ENCODE measurements at places on chromosomes 1 and 21.

DNA sequence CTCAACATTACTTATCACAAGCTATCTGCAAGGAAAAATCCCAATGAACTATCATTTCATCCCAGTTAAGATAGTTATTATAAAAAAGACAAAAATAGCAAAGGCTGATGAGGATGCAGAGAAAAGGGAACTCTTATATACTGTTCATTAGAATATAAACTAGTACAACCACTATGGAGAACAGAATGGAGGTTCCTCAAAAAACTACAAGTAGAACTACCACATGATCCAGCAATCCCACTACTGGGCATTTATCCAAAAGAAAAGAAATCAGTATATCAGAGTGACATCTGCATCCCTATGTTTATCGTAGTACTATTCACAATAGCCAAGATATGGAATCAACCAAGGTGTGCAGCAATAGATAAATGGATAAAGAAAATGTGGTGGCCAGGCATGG, 4.9 kb upstream of the C1orf185 start:
- no peak for DNase-seq

DNA sequence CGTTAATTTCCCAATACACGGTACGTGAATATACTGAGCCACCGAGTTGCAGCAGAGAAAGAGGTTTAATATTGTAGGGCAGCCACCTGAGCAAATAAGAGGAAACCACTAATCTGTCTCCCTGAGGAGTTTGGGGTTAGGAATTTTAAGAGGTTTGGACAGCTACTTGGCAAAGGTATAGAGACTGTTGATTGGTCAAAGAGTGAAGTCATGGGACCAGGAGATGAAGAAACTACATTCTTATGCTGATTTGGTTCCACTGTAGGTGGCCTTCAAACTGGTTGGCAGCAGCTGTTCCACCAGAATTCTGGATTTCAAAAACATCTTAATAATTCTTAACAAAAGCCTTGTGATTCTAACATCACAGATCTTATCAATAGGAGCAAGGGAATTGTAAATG, 485.4 kb upstream of the PRMT6 start:
- DNase-seq: no peak

GRCh38 chr1:13929313-13929712, 229.3 kb downstream of the PRDM2 start:
- no peak for DNase-seq

DNA sequence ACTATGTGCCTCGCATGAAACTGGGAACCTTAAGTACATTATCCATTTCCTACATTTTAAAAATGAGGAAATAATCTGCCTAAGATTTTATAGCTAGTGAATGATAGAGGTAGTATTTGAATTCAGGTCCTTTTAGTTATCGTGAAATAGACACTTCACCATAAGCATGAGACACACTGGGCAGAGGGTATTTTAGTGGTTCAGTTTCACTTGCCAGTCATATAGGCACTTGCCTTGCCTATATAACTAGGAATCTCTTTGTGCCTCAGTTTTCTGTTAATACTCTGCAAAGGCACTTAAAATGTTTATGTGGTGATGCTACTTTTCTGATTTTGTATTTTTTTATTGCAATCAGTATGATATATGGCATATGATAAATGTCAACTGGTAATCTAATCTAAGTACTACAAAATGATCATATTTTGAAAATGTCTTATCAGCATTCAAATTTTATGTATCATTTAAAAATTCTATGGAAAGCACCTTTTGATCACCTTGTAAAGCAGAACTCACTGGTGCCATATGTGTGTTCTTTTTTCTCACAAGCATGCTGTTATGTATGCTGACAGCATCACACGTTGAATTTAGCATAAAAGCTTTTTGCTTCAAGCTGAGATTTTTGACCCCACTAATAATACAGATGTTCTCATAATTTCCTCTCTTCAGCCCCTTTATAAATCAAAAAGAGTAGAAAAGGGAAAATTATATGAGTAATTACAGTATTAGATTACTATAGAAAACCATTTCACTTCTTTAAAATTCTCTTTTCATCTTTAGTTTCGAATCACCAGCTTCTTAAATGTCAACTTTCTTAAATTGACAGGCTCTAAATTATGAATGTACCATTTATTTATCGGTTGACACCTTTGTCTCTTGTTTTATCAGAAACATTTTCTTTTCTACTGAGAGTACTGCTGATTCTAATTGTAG, 52.6 kb downstream of the RPS6KC1 start:
- DNase-seq: no peak

DNA sequence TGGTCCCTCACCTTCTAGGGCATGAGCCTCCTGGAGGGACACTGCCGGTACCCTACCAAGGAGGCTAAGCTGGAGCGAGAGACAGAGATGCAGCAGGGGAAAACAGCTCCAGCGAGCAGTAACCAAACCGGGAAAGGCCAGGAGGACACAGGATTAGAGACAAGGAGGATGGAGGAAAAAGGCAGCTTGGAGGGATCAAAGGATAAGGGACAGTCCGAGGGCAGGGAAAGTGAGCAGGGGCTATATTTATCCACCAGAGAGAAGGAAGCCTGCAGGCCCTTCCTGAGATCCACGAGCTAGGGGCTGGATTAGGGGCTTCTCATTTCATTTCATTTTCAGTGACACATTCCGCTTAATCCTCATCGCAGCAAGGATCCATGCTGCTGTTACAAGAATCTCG, 33.8 kb upstream of the PRELP start:
- no peak for DNase-seq

DNA sequence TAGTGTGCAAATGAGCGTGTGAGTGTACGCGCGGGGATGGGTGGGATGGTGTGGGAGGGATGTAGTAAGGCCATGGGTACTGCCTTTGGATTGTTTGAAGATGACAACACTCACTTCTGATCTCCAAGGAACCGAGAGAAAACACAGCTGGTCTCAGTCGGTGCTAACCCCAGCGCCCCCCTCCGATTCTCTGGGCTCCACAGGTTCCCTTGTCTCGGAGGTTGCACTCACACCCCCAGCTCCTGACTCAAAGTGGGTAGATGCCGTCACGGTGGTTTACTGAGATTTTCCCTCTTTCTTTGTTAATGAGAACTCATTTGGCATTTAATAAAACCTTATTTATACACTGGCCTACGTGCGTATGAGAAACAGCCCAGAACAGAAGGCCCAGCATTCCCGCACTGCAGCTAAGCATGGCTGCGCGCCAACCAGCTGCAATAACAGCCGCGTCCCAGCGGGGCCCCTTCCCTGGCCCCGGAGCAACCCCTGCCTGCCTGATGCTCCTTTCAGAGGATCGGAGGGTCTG, 25.8 kb downstream of the ABCA4 start:
- DNase-seq: no peak

DNA sequence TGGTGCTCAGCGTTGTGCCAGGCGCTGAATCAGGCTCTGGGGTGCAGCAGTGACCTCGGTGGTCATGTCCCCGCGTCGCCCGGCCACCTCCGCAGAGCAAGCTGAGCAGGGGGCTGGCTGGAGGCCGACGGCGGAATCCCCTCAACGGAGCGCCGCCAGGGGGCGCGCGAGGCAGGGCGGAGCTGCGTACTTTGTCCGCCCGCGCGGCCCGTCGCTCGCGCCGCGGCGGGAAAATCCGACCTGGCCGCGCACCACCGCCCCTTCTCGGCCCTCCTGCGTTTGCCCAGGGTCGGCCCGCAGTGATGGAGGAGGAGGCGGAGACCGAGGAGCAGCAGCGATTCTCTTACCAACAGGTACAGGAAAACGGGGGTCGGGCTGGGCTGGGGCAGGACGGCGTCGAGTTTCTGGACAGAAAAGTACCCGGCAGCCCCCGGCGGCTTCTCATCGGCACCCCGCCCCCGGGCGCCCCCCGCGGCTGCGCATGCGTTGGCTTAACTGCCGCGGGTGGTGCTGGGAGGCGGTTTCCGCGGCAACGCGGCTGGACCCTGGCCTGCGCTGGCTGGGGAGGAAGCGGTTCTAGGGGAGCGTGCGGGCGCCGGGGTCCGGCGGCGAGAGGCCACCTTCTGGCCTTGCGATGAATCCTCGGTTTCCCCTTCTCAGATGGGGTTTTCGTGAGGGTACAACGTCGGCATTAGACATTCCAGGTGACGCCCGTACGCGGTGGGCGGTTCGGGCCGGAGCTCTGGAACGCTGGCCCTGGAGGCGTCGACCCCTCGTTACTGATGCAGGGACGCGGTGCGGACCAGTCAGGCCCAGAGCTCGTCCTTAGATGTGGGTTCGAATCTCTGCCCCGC, at the start of gene CENPS:
TSS of gene CENPS (plus strand) at position 218 of the 854 bp plus-strand sequence. CDS start at position 303, 85 bp downstream.
- DNase-seq: peak; percentile 94

DNA sequence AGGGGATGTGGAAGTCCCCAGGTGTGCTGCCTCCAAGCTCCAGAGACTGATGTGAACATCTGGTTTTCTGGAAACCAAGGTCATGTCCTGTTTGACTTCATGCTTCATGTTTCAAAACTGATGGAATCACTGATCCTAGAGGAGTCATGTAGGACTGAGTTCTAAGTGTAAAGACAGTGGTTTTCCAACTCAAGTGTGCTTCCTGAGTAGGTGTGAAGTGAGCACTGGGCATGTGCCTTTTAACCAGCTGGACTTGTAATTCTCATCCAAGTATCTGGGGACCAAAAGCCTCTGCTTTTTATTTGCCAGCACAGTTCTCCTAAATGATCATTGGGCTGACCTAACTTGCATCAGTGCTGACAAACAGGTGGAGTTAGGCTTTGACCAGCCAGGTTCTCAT, 36.9 kb downstream of the ABCA4 start:
- no peak for DNase-seq

- no peak for DNase-seq
Observed at GRCh38 chr1:39128959-39129358, 75.5 kb upstream of the MACF1 start.

GRCh38 chr1:9161342-9161741, 32.4 kb upstream of the GPR157 start:
- DNase-seq: no peak

- no peak for DNase-seq
Observed at GRCh38 chr21:33931799-33932390, 16.3 kb upstream of the ATP5PO start.

DNA sequence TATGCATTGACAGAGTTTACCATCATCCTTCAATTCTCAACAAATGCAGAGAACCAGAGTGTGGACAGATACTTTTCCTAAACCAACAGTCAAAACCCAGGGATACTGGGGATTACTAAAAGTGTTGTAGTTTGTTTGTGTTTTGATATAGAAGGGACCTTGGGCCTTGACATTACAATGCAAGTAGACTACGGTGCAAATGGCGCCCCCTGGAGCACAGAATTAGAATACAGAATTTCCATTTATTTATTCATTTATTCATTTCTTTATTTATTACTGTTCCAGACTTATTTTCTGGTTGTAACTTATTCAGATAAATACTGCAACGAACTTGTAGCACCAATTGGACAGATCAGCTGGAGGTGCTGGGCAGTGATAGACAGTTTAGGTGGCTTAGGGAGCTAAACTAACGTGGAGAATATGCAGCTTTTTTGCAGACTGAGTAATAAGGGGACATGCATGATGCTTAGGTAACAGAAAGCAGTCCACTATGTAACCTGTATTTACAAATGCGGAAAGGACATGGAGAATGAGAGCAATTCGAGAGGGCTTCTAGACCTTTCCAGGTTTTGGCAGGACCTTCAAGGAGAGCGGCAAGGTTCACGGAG, 42.6 kb downstream of the KIRREL1 start:
- no peak for DNase-seq
